ENCODE measurements at places on chromosomes 16 and 17.

DNA sequence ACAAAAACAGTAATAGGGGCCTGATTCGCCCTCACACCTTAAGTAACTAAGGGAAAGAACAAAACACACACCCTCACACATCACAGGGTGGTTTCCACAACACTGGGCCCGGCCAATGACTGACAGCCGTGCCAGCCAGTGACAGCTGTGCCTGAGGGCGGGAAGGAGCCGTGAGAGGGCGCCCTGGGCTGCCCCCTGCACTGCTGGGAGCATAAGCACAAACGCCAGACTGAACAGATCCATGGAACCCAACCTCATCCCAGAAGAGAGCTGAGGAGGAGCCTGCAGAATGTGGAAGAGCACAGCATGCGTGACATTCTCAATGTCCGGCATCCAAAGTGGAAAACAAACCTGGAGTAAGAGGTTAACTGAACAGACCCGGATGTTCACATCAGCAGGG lies 16.0 kb downstream of the CSNK1D start:
- DNase-seq = no peak

GRCh38 chr17:19513897-19514488 lies 19.7 kb upstream of the SLC47A1 start:
- DNase-seq = no peak

GRCh38 chr16:57559072-57559790 lies 16.8 kb downstream of the ADGRG5 start:
- no peak for DNase-seq

DNA sequence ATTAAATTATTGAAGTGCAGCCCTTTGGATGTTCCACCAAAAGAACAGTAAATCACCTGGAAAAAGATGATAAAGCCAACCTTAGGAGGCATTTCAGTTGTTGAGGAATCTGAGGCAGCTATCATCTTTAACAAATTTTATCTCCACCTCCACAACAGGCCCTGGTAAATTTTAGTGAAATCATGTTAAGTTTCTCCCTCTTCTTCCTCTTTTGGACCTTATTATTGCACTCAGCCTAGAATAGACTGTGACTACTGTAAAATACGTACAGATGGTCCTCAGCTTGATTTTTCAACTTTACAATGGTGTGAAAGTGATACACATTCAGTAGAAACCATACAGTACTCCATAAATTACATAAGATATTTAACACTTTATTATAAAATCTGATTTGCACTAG lies 90.3 kb downstream of the USP32 start:
- no peak for DNase-seq

DNA sequence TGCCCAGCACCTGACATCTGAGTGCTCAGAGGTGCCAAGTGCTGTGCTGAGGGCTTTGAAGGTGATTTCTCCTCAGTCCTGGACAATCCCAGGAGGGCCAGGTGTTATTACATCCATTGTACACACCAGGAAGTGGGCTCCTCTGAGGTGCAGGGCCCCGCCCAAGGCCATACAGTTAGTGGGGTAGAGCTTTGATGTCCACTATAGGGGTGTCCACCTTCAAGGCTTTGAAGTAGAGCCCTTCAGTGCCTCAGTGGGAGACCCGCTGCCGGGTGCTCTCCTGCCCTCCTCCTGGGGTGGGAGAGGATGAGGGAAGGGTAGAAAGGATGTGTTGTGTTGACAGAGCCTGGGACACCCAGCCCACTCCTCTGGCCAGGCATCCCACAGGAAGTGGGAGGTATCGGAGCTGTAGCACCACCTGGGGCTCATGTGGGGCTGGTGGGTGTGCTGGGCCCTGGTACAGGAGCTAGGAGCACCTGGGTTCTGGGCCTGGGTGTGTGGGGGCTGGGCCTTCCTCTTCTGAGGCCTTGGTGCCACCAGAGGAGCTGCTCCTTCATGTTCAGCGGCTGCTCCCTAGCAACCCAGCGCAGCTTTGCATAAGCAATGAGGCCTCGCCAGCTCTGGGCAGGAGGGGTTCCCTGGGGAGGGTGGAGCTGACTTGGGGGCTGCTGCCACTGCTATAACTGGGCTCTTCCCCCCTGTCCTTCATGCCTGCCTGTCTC lies 7.4 kb downstream of the LASP1 start:
- DNase-seq = no peak

- no peak for DNase-seq
These were observed 47.8 kb upstream of the AXIN2 start for GRCh38 chr17:65609286-65609685.

DNA sequence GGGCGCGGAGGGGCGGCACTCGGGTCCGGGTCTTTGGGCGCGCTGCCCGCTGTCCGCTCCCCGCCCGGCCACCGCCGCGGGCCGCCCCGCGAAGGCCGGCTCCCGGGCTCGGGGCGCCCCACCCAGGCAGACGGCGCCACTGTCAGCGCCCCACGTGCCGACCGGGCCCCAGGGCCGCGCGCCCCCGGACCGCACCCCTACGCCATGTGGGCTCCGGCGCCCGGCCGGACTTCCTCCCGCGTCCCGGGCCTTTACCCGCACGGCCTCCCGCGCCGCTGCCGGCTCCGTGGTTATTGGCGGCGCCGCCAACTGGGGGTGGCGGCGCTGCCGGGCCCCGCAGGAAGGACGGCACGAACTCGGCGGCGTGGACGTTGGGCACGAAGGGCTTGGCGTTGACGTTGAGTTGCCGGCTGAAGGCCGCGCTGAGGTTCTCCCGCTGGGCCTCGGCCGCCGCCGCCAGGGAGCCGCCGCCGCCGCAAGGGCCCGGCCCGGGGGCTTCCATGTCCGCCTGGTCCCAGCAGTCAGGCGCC lies 577 bp downstream of the GSPT1 start:
- DNase-seq = no peak

GRCh38 chr17:79041041-79041570 lies 17.1 kb downstream of the C1QTNF1 start:
- peak; percentile 20 for DNase-seq

- DNase-seq = no peak
These were observed 61.5 kb downstream of the DHRS7C start for GRCh38 chr17:9729735-9730420.

- no peak for DNase-seq
These were observed 49.9 kb upstream of the COX10 start for GRCh38 chr17:14019186-14019956.

- DNase-seq = no peak
These were observed 2.3 kb upstream of the PPP1R9B start for GRCh38 chr17:50152736-50153135.

GRCh38 chr16:17470182-17470907 lies 415 bp downstream of the XYLT1 start:
- DNase-seq = peak; percentile 56

GRCh38 chr17:29569245-29569950 lies 897 bp downstream of the TP53I13 start:
- DNase-seq = no peak

GRCh38 chr17:41018541-41018940 lies 8.5 kb downstream of the KRTAP1-5 start:
- no peak for DNase-seq

GRCh38 chr16:19753815-19754643 lies 36.0 kb downstream of the IQCK start:
- peak; percentile 36 for DNase-seq

DNA sequence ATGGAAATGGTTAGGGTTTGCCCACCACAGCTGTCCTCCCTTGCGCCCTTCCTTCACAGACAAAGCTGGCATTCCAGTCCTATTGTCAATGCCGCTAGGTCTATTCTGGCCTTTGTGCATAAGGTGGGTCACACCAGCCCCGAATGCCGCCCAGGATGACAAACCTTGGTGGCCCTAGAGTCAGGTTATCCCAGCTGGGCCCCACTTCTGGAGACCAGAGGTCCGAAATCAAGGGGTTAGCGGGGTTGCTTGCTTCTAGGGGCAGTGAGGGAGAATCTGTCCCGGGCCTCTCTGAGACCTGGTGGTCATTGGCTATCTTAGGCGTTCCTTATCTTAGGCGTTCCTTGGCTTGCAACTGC lies 472.1 kb downstream of the SOX9 start:
- DNase-seq = no peak

- no peak for DNase-seq
These were observed 1.5 kb downstream of the SP2 start for GRCh38 chr17:47897561-47897960.

- DNase-seq = peak; percentile 43
These were observed 26.9 kb downstream of the IRX5 start for GRCh38 chr16:54957403-54958166.

- no peak for DNase-seq
These were observed 68.8 kb downstream of the MRC2 start for GRCh38 chr17:62696256-62696655.

DNA sequence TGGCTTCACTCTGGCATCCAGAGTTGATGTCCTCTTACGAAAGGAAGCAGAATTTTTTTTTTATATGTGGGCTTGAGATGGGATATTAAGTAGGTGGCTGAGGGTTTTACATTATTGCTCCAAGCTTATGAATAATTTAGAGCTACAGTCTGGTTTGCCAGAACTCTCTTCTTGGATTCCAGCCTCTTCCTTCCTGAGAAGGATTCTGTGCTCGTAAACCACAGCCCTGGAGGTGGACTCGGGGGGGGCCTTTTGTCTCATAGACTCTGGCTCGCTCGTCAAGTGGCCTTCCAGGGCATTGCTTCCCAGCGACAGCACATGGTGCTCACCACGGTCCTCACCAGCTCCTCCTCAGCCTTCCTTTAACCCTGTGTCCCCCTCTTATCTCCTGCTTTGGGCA lies 43.2 kb downstream of the TMEM11 start:
- DNase-seq = no peak

DNA sequence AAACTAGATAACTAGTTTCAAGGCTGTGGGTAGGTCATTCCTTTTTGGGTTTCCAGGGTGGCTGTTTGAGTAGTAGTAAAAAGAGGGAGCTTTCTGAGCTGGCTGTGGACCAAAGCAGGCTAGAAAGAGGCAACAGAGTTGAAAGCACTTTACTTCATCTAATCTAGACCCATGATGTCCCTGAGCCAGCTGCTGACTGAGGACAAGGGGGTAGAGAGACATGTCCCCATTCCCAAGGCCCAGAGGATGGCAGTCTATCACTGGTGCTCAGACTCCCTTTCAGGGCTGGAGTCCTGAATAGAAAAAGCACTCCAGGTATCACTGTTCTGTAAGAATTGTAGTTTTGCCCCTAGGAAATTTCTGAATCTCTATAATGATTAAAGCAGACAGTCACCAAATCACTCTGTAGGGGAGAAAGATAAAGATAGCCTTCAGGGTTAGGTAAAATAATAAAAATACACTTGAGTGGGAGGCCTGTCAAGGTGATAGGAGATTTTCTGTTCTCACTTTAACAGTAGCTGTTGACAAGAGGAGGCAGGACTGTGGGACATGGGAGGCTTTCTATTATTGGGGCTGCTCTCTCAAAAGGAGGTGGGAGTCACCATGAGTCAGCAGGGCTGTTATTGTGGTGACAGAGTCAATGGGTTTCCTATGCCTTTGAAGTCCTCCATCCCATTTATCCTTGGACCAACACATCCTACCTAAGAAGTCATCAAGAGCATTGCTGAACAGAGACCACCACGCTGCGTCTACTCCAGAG lies 190.2 kb upstream of the MPHOSPH6 start:
- DNase-seq = no peak

DNA sequence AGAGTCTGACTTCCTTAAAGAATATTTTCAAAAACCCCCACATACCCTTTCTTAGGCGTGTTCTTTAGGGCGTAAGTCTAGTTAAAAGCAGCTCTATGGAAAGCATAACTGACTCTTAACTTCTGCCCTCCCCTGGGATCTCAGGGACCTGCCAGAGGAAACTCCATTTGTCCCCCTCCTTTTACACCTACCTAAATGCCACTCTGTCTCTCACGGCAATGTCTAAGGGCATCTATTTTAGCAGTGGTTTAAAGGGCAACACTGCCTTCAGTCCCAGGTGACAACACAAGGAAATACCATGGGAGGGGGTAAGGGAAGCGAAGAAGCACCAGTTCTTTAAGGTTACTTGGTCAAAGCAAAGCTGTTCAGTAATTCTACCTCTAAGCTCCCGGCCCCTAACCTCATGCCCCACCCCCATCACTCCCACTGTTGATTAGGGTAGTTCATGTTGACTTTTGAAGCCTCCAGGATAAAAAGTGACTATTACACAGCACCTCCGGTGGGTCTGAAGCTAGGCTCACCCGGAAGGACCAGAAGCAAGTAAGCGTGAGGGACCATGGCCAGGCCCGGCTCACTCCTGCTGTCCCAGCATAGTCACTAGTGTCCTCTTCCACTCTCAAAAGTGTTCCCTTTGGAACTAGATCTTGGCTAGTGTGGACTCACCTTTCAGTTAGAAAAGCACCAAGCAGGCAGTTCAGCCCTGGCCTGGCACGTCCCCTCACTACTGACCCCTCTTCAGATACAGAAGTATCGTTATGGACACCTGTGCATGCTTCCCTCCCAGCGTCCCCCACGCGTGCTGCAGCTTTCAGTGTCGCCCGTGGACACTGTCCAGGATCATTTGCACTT lies 47.1 kb downstream of the CYTH1 start:
- peak; percentile 39 for DNase-seq

Data from left colon (tissue), 2 donors.